Activated T-cell treated with anti-CD3 and anti-CD28 coated beads for 24 hours (primary cell): ENCODE measurements at places on chromosomes 16 and 17.

GRCh38 chr16:49526860-49527365 lies 153.3 kb downstream of the C16orf78 start:
- no peak for DNase-seq

DNA sequence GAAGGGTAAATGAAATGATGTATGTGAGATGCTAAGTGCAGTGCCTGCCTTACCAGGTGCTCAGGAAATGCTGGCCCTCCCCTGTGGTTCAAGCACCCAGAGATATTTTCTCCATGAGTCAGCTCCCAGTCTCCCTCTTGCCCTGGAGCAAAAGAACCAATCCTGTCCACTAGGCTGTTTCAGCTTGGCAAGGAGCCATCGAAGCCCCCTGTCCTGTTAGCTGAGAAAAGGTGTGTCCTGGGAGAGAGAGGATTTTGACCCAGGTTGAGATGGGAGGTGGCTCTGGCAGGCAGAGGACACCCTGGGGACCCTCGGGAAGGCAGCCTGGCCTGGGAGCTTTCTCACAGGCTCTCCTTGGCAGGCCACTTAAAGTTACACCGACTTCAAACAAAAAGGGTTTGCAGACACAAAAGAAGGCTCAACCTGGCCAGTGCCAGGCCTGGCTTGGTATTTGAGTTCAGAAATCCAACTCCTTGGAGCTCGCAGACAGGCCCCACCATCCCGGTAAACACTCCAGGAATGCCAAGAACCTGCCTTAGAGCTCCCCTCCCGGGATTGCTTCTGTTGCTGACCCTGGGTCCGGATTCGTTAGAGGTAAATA lies 29.6 kb downstream of the NTN1 start:
- DNase-seq, result no peak

DNA sequence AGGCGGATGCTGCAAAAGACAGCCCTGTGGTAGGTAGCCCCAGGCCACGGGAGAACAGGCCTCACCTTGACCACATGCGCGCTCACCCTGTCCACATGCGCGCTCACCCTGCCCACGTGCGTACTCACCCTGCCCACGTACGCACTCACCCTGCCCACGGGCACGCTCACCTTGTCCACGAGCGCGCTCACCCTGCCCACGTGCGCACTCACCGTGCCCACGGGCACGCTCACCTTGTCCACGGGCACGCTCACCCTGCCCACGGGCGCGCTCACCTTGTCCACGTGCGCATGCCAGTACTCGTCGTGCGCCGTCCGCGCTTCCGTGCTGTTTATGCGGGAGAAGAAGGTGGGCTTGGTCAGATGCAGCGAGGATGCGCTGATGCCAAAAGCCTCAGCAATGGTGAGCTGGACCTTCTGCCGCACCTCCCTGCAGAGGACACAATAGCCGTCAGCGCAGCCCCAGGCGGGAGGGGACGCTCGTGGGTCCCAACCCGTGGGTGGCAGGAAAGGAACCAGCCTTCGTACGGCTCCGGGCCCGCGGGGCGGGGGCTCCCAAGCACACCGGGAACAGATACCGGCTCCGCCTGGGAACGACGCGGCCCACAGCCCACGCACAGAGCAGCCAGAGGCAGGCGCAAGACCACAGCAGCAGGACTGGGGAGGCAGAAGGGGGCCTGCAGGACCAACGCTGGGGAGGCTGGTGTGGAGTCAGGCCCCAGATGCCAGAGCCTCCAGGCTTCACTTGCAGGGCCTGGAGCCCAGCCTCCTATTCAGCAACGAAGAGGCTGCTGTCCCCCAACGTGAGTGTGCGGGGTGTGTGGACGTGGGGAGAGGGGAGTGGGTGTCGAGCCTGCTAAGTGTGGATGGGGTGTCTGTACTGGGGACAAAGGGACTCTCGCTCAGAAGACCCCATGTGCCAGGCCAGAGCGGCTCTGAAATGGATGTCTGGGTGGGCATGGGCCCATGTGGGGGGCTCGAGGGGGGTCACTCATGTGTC lies 14.2 kb upstream of the HEXD start:
- DNase-seq, result no peak

GRCh38 chr17:78105551-78105950 lies 23.0 kb downstream of the TMC6 start:
- DNase-seq, result no peak

DNA sequence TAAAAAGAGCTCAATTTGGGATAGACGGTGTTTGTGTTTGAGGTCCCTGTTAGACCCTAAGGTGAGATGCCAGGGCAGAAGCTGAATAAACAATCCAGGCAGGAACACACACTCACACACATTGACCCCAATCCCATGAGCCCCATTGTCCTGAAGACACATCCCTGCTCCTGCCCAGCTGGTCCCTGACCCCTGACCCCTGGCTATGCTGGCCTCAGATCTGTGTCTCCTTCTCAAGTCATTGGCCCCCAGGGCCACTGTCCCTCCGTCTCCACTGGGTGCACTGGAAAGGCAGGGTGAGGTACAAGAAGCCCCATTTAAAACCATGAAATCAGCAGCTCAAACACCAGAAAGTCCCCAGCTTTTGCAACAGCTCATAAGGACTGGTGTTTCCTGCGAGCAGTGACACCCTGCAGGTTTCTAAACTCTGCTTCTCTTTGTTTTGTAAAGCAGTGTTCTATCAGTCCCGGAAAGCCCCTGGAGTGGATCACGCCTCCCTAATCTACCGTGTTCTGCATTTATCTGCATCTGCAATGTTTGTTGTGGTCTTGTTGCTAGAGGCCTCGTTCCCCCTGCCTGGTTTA lies 18.0 kb upstream of the ASGR2 start:
- DNase-seq, result peak; percentile 43

DNA sequence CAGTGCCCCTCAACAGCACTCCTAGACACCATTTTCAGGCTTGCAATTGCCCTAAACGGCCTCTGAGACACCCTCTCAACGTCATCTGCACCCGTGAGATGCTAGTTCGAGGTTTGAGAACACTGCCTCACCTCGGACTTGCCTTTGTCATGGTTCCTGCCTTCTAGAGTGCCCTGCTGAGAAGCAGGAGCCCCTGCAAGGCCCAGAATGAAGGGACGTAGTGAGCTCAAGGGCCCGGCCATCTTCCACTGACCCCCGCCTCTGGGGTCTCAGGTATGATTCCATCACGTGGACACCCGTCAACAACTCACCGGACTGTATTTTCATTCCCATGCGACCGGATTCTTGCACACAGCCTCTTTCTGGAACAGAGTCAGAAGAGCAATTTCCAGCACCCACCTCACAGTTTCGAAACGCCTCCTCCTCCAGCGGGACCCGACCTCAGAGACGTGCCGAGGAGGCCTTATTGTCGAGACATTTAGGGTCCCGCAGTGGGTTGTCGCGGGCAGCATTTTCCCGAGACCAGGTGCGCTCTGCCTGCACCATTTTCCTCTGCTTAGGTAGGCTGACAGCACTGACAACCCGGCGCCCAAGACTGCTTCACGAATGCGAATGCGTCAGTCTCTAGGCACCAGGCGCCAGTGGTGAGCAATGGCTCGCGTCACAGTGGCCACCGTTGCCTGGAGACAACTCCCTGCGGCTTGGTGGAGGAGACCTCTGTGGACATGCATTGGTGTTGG lies 999.9 kb downstream of the KCNJ18 start:
- DNase-seq, result no peak

DNA sequence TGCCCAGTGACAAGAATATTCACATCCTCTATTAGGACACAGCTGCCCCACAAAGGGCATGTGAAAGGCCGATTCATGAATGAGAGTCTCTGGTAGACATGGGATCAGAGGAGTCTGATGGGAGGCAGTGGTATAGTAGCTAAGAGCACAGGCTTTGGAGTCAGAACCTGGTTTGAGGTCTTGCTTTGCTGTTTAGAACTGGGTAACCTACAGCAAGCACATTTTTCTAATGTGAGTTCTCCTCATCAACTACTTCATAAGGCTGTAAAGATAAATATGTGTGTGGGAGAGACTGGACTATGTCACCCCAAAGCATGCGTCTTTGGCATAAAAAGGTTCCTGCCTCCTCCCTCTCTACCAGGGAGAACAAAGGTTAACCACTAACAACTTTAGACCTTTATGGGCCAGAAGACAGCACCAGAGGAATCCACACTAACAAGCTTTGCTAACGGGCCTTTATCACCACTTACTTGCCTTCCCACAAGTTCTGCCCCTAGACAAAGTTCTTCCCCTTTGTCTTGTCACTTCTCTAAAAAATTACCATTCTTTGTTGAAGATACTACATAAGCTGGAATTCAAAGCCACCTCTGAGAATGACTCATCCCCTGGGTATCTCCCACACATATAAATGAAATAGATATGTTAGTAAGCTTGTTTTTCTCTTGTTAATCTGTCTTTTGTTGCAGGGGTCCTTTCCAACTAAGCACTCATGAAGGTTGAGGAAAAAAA lies 21.1 kb downstream of the CDR2 start:
- no peak for DNase-seq

- DNase-seq, result no peak
Measured at GRCh38 chr16:67170168-67170948, at the start of gene NOL3. Gene NOL3 (plus strand): TSS chr16:67170538.

GRCh38 chr17:42669977-42670788 lies 6.6 kb downstream of the PLEKHH3 start:
- DNase-seq, result no peak

DNA sequence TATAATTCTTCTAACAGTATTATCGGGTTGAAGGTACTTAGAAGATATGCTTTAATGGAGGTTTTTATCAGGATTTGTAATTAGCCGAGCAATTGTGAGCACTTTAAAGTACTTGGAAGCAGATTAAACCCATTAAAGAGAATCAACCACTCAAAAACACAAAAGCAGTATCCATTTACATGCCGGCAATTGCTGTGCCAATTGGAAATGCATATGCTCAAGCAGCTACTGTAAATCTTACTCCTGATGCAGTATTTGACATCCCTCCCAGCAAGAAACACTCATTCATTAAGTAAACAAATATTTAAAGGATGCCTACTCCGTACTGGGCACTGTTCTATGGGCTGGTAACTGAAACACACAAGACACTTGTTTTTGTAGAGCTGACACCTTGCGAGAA lies 11.4 kb upstream of the CCL1 start:
- no peak for DNase-seq

GRCh38 chr16:65769055-65769465 lies 597.4 kb upstream of the CDH5 start:
- DNase-seq, result no peak

DNA sequence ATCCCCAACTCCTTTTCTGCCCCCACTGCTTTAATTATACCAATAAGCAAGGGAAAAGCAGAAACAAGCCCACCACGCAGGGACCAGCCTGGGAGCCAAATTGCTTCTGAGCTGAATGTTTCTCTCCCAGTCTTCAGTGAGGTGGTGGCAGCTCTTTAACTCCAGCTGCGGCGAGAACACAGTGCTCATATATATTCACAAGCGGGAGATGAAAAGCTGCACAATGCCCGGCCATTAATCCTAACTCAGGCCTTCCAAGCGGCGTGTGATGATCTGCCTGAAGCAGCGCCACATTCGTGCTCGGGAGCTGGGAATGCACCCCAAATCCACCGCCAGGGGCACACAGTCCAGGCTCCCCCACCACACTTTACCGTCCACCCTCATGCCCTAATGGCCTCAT lies 203.7 kb upstream of the SDK2 start:
- DNase-seq, result no peak

GRCh38 chr16:86388976-86389375 lies 121.4 kb upstream of the FOXF1 start:
- DNase-seq, result no peak

DNA sequence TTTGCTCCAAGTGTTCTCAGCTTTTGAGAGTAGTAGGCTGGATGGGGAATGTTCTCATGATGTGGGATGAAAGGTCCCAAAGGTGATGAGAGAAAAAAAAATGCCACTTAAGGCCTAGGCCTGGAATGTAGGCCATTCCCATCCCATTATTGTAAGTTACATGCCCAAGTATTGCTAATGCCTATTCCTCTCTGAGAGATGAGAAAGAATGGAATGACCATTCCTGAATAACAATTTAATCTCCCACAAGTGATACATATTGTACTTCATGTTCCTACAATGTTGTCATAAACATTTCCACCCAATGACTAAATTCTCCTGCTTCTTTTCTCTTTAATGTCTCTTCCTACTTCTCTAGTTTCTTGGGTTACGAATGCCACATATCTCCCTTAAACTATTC lies 102.8 kb upstream of the KCNJ16 start:
- DNase-seq, result no peak

DNA sequence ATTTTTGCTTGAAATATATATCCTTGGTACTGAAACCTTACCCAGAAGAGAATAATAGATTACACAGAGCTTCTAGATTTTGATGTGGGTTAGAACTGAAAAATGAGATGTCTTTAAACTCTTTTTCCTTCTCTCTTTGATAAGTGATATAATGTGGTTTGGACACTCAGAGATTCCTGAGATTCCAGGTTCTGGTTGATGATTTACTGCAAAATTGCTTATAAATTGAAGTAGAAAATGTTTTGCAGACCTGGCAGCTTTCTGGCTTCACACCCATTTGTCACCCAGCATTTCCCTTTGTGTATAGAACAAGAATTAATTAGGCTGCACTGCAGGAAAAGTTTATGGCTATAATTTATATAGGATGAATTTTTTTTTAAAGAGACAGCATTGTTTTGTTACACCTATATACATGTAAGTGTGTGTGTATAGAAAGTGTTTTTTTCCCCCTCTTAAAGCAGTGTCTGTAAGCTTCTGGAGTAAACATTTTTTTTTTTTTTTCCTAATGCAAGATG lies 23.5 kb downstream of the AATF start:
- DNase-seq, result no peak

- DNase-seq, result no peak
Measured at GRCh38 chr17:4394208-4395110, 28.0 kb upstream of the UBE2G1 start.

- no peak for DNase-seq
Measured at GRCh38 chr16:19131825-19132218, 18.1 kb downstream of the ITPRIPL2 start.

GRCh38 chr17:75853433-75853832 lies 1.7 kb downstream of the WBP2 start:
- no peak for DNase-seq

DNA sequence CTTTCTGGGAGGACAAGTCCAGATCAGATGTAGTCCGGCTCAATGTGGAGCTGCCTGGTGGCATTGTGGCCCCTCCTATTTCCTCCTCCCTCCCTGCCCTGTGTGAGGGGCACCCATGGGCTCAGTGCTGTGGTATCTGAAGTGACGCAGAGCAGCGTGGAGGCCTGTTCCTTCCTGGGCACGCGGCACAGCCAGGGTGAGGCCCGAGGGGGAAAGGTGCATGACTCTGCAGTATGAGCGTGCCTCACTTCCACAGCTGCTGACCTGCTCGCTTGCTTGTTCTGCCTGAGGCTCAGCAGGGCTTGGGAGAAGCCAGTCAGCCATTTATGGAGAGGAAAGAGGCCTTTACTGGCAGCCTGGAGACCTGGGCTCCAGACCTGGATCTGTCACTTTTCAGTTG lies 11.7 kb downstream of the TMEM238L start:
- no peak for DNase-seq

DNA sequence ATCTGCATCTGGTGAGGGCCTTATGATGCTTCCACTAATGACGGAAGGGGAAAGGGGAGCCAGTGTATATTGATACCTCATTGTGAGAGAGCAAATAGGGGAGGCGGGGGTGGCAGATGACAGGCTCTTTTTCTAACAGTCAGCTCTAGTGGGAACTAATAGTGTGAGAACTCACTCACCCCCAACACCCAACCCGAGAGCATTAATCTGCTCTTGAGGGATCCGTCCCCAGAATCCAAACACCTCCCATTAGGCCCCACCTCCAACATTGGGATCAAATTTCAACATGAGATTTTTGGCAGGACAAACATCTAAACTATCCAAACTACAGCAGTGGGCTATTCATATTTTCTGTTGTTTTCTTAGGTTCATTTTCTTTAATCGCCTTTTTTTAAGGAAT lies 54.4 kb downstream of the BPTF start:
- DNase-seq, result no peak

- DNase-seq, result no peak
Measured at GRCh38 chr17:66915204-66915611, 49.3 kb upstream of the CACNG4 start.

- no peak for DNase-seq
Measured at GRCh38 chr17:77865112-77865611, 93.3 kb upstream of the TNRC6C start.
